NCI-H2107 (cell line): ENCODE measurements at places on chromosomes 11 and 22.

DNA sequence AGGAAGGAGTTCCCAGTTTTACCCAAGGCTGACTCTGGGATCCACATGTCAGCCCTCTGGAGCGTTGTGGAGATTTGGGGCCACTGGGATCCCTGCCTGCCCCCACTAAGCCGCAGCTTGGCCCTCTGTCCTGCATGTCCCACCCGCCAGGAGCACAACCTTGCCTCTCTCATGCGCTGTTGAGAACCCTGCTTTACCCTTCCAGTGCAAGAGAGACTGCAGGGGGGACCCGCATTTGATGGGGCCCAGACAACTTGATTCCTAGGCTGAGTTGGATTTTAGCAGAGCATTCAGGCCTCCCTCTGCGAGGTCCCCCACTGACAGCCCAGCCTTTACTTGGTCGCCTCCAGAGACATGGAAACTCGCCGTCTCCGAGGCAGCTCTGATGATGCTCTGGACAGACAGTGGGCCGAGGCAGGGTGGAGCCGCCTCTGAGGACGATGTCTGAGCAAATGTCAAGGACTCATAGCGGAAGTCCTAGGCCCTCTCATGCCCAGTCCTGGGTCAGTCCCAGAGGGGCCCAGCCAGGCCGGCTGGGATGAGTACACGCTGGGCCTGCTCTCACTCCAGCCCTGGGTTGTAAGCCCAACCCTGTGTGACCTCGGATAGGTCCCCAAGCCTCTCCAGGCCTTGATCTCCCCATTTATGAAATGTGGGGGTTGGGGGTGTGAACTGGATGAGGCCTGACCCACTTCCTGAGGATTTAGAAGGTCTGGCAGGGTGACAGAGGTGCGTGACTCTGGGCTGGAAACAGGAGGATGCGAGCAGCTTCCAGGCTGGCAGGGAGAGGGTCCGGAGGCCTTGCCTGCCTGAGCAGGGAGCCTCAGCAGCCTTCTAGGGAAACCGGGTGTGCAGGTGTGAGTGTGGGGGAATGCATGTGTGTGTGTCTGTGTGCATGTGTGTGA is 630 bp downstream of the CD5 start:
- no peak for DNase-seq

DNA sequence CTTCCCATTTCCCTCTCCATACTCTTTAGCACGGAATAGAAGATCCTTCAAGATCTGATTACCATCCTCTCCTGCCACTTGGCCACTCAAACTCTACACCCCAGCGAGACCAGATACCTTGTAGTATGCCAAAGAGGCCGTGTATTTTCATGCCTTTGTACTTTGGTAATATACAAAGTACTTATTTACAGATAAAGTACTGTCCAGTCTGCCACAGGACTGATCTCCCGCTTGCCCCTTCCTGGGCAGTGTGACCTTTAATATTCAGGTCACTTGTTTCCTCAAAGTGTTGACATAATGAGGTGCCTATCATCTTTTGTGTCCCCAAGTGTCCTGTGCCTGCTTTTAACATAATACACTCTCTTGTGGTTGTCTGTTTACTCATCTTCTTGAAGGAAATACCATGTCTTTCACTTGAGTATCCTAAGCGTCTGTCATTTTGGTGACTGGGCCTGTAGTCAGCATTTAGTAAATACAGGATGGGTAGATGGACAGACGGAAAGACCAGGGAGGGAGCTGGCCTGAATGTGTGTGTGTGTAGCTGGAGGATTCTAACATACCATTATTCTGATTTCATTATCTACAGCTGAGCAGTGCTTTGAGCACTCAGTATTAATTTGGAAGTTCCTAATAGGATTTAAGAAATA is 137.4 kb downstream of the NAV2 start:
- no peak for DNase-seq

- DNase-seq = no peak
These were observed 7.8 kb downstream of the OR8K5 start for GRCh38 chr11:56152333-56152732.

- DNase-seq = no peak
These were observed 5.3 kb upstream of the TBX1 start for GRCh38 chr22:19755145-19755710.

- no peak for DNase-seq
These were observed 38.6 kb upstream of the CUL5 start for GRCh38 chr11:107970049-107970448.

DNA sequence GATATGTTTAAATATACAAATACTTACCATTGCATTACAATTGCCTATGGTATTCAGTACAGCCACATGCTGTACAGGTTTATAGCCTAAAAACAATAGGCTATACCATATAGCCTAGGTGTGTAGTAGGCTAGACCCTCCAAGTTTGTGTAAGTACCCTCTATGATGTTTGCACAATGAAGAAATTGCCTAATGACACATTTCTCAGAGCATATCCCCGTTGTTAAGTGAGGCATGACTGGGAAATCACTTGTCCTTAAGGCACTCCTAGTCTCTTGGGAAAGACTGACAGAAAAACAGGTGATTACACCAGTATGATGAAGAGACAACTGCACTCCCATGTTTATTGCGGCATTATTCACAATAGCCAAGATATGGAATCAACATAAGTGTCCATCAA is 187.2 kb downstream of the SPON1 start:
- no peak for DNase-seq

DNA sequence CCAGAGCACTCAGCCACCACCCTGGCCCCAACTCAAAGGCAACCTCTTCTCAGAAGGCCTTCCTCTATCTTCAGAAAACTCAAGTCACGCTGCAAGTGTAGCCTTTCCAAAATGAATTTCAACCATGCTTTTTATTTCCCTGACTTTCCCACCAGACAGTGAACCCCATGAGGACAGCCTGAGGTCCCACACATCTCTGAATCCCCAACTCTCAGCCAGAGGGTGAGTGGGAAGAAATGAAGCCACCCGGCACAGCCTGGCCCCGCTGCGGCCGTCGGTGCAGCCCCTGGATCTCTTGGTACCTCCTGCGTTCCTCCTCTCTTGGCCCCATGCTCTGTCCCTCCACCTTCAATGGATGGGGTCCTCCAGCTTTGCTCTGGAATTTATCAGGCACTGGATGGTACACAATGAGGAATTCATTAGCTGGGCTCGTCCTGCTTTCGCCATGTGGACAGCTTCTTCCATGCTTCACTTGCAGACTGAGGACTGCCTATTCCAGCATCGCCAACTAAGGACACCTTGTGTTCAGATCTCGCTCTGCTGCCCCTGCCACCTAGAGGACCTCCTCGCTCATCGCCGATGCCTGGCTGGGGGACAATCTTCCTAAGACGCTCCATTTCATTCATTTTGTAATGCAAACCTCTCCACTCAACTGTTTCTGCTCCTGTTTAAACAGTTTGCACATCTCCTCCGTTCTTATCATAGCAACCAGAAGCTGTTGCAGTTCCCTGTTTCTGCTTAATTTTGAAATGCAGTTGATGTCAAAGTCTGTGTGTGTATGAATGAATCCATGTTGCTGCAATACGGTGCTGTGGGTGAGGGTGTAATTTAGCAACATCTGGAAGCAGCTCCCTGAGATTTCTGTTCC is 672.1 kb downstream of the TBC1D22A start:
- DNase-seq = no peak

- no peak for DNase-seq
These were observed 31.8 kb upstream of the LMO2 start for GRCh38 chr11:33923626-33924025.

- DNase-seq = no peak
These were observed 21.2 kb upstream of the TP53AIP1 start for GRCh38 chr11:128963744-128964325.

DNA sequence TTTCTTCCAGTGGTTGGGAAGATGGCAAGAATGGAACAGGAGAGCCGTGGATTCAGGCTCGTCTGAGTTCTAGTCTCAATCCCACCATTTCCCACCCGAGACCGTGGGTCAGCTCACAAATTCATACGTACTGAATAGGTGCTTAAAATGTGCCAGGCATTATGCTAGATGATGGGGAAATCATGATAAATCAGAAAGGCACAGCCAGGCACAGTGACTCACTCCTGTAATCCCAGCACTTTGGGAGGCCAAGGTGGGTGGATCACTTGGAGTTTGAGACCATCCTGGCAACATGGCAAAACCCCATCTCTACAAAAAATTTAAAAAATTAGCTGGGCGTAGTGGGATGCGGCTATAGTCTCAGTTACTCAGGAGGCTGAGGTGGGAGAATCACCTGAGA is 7.1 kb downstream of the TRIOBP start:
- DNase-seq = no peak

GRCh38 chr11:126748100-126748791 is 252.3 kb downstream of the KIRREL3 start:
- DNase-seq = no peak

GRCh38 chr11:122025757-122026156 is 90.3 kb downstream of the BLID start:
- DNase-seq = no peak

GRCh38 chr11:99548264-99548663 is 527.5 kb downstream of the CNTN5 start:
- DNase-seq = no peak
